Activated naive CD4-positive, alpha-beta T cell (primary cell): ENCODE measurements at places on chromosomes 7 and 10.
A peak's percentile ranks its signal among the peaks of the same experiment; 100 is the strongest.

GRCh38 chr7:129793506-129794310, 159.1 kb downstream of the UBE2H start:
- no peak for DNase-seq

- no peak for DNase-seq
Measured at GRCh38 chr10:299969-300368, 164.7 kb downstream of the ZMYND11 start.

GRCh38 chr10:130438861-130439260, 302.7 kb downstream of the GLRX3 start:
- no peak for DNase-seq

DNA sequence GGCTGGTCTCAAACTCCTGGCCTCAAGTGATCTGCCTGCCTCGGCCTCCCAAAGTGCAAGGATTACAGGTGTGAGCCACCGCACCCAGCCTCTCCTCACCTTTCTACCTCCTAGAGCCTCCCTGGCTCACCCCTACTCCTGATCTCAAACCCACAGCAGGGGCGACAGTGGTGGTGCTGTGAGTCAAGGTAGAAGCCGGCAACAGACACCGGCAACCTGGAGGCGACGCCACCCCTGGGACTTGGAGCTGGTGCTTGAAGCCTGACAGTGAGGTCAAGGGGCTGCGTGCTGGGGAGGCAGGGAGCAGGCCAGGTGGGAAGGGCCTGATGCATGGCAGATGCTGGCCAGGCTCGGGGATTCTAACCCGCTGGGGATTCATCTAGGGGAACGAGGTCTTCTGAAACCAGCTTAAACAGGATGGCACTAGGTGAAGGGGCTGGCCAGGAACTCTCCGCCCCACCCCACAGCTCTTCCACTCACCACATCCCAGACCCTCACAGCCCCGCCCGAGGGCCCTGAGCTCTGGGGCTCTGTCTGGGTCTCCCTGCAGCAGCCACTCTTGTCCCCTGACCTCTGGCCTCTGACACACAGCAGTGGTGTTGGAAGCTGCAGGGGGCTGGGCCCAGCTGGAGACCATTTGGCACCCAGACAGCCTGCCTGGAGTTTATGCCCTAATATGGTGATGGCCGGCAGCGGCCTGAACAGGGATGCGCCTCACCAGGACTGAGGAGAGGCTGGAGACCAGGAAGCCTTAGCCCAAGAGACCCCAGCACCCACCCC, 16.4 kb downstream of the KCNH2 start:
- DNase-seq, result no peak

DNA sequence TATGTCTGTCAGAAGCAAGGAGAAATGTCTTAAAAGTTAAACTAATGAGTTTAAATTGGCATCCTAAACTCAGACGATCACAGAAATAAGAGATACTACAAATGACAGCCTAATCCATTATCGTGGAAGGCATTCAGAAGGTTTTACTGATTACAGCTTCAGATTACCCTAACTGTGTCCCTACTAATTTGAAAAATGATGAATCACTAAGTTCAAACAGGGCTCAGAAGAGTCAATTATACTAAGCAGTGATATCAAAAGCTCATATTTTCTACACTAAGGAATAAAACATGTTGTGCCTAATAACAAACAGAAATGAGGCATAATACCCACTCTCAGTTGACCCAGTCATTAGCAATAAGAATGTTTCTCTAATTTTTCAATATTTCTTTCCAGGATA, 152.0 kb upstream of the NRBF2 start:
- DNase-seq, result no peak

DNA sequence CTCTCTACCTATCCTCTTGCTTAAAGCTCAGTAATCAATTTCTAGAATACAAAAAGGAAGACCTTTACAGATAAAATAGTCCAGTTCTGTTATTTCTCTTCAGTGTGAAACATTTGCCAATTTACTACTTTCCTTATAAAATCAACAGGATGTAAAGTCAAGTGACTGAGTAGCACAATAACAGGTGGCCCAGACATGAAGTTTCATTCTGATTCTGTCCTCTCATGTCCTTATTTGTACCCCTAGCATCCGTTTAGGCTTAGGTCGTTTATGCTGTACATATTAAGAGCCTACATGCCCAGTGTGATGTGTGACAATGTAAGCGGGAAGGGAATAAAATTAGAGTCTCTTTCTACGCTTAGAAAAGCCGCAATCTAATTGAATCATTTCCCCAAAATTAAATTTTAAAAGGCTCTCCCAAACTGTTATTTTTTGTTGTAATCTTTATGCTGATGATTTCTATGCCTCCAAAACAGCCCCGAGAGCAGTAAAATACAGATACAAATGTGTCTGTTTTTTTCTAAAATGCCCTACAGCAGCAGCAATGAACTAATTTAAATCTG, 29.1 kb downstream of the EPC1 start:
- no peak for DNase-seq

DNA sequence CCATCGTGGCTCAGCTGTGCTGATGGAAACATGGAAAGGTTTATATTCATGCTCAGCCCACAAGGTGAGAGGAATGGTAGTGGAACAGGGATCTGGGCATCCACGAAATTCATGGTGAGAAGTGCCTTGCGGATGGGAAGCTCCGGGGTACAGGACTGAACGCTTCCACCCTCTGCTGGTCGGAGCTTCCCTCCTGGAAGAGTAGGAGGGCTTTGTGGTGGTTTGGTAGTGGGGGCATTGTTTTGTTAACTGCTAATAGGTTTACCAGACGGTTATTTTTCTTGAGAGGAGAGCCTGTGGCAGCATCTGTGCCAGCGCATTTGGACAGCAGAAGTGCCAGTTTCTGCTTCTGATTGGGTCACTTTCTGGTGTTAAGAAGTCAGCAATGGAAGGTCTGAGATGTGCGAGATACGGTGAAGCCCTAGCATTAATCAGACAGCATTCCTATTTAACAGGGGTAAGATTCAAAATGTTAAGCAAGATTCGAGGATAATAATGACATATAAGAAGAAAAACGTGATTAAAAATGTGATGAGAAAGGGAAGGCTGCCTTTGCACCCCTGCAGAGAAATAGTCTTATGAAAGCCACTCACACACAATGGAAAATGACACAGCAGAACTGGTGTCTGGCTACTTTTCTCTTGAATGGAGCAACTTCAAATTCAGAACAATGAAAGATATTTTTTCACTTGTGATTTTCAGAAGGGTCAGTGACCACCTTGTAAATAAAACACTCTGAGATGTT, 17.7 kb downstream of the ABCA13 start:
- no peak for DNase-seq

- DNase-seq, result peak; percentile 19
Measured at GRCh38 chr7:131688738-131689661, 132.6 kb upstream of the PODXL start.

- DNase-seq, result no peak
Measured at GRCh38 chr10:69405221-69405620, 11.5 kb downstream of the TACR2 start.

GRCh38 chr10:103871006-103871405, 15.6 kb upstream of the SH3PXD2A start:
- no peak for DNase-seq

- DNase-seq, result no peak
Measured at GRCh38 chr7:19121977-19122588, 4.6 kb upstream of the TWIST1 start.
